HS-5 (cell line): ENCODE measurements at places on chromosomes 2 and 18.

GRCh38 chr18:22709288-22710060 lies 223.7 kb upstream of the RBBP8 start:
- DNase-seq: no peak

- DNase-seq: no peak
Measured at GRCh38 chr2:218319813-218320365, 27.6 kb upstream of the TMBIM1 start.

- DNase-seq: no peak
Measured at GRCh38 chr18:31647127-31647753, 37.1 kb downstream of the B4GALT6 start.

- DNase-seq: no peak
Measured at GRCh38 chr18:66615176-66615575, 11.3 kb upstream of the CDH19 start.

GRCh38 chr2:177556153-177556552 lies 163.6 kb downstream of the AGPS start:
- DNase-seq: no peak

GRCh38 chr2:231634951-231635875 lies 42.5 kb downstream of the TEX44 start:
- DNase-seq: no peak
